HFF-Myc (cell line): ENCODE measurements at places on chromosomes 7 and 10.

- no peak for DNase-seq
Measured at GRCh38 chr10:113084031-113084430, 134.0 kb downstream of the TCF7L2 start.

GRCh38 chr7:38938001-38938485 is 29.1 kb upstream of the VPS41 start:
- no peak for DNase-seq

DNA sequence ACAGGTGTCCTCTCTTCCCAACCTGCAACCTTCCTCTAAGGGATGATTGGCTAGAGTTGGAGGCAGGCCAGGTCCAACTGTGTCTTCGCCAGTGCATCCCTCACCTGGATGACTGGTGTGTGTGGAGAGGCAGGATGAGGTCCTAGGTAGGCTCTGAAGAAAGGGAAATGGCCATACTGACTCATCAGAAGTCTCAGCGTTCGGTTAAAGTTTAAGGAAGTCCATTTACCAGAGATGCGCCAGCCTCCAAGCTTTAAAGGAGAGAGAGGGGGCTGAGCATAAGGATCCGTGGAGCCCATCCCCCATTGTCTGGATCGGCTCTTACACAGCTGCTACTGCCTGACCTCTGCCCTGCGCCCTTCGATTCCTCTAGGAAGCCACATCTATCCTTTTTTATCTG is 4.4 kb downstream of the KEL start:
- DNase-seq = no peak

- no peak for DNase-seq
Measured at GRCh38 chr7:8423057-8423456, 10.4 kb upstream of the NXPH1 start.

GRCh38 chr10:65808687-65809333 is 1117.0 kb upstream of the LRRTM3 start:
- DNase-seq = no peak
